ENCODE measurements at places on chromosomes 11 and 22.

DNA sequence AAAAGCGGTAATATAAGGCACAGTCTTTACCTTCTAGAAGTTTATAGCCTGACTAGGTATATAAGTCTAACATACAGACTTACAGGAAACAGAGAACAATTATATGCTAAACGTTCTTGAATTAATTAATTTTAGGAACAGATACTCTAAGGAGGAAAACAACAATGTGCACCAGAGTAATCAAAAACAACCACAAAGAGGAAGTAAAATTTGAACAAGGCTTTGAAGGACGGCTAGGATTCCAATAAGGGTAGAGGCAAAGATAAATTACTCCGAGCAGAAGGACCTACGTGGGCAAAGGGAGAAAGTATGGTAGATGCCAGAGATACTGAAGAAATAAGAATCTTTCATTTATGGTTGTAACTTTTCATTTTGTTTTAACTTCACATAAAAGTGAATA lies 54.4 kb downstream of the ENTHD1 start:
- peak; percentile 35 for DNase-seq

DNA sequence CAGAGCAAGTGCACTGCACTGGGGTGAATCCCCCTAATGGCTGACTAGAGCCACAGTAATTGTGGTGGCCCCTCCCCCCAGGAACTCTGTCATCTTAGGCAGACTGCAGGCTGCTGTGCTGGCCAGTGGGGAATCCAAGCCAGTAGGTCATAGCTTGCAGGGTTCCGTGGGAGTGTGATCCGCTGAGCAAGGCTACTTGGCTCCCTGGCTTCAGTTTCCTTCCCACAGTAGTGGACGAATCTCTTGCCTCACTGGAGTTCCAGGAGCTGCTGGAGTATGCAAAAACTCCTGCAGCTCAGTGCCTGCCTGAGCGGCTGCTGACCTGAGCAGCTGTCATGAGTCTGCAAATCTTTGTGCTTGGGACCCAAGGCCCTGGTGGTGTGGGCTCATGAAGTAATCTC lies 13.2 kb downstream of the OOSP3 start:
- no peak for DNase-seq

DNA sequence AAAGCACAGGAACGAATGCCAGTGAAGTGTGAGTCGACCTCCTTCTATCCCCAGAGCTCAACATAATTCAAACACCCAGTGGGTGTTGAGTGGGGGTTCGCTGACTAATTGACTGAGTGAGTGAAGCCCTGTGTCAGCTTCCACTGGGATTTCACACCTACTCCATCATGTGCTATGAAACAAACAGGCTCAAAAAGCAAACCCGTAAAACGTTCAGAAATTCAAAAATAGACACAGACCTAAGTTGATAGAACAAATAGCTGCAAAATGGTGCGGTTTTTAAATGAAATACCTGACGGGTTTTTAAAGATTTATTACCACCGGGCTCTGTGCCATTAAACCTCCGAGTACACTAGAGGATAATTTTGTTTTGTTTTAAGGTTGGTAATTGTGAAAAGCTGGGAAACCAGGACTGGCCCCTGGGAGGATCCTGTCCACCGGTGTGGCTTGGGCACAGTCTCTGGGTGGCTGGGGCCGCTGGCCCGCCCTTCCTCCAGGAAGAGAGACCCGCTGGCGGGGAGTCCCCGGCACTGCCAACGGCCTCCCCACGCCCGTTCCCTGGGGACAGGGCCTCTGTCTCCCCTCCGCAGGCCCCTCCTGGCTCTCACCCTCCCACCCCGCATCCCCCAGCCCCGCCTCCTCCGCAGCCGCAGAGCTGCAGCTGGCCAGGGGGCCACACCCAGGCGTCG lies 13.6 kb downstream of the KCNJ5 start:
- no peak for DNase-seq

GRCh38 chr11:122803306-122803705 lies 35.0 kb upstream of the CRTAM start:
- no peak for DNase-seq

- DNase-seq = no peak
Observed at GRCh38 chr11:113305440-113306336, 8.7 kb upstream of the TTC12 start.

DNA sequence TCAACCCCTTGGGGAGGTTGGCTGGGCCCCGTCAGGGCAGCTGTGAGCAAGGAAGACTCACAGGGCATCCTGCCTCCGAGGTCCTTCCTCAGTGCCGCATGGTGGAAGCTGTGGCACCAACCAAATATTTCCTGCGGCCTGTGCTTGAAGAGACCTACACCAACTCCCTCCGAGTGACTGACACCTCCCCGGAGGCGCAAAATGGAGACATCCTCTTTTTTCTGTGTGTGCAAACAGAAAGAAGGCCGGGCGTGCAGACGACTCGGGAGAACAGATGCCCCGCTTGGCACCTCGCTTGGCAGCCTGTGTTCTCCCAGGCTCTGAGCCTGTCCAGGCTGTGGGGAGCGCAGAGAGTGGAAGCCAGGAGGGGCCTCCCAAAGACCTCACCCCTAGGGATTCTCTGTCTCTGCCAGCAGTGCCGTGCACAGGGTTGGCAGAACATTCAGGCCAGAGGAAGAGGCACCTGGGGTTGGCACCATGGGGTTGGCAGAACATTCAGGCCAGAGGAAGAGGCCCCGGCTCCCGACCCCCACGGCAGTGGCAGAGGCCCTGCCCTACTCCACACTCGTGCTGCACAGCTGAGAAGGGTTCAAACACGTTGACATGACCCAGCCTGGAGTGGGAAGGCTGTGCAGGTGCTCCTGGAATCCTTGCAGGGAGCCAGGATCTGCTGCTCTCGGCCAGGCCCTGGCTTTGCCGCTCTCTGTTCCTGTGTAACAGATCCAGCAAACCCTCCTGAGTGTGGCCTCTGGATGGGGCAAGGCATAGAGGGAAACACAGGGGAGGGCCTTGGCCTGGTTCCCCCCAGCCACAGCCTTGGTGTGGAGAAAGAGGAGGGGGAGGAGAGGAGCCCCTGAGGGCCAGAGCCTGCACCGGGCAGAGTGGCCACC lies 805.5 kb downstream of the BRD1 start:
- DNase-seq = no peak

Measured in GM12878 (cell line).